ENCODE measurements at places on chromosomes 7 and 10.

- DNase-seq: no peak
Measured at GRCh38 chr10:21393931-21394330, 131.6 kb downstream of the SKIDA1 start.

DNA sequence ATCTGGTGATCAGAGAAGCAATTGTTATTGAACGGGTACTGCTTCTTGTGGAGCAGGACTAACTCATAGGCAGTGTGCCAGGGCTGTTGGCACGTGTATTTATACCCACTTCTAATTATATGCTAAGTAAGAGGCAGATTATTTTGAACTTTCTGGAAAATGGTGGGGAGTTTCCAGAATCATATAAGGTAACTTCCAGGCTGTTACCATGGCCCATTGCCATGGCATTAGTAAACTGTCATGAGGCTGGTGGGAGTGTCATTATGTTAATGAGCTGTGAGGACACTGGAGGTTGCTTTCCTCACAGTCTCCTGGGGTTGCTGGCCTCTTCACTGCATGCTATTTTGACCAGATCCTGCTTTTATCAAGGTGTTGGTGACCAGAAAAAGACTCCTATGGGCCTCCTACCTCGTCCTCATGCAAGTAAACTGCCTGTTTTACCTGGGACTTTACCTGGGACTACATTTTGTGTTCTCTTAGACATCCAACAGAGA lies 122.6 kb downstream of the KCND2 start:
- DNase-seq: no peak

DNA sequence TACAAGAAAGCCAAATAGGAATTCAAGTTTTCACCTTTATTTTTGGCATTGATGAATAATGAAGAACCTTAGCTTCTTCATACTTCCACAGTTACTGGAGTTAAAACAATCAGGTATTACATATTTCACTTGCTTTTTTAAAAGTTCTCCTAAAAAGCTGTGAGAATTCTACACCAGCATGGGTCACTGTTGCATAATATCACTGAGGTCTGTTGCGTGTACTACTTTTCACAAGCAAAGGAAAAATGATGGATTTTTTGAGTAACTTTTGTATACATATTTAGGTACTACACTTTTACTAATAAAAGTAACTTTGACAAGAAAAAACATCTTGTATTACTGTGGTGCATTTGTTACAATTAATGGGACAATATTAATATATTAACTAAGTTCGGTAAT lies 15.2 kb downstream of the FAM24B start:
- DNase-seq: no peak

- no peak for DNase-seq
Measured at GRCh38 chr10:49418328-49418727, 22.4 kb upstream of the DRGX start.

DNA sequence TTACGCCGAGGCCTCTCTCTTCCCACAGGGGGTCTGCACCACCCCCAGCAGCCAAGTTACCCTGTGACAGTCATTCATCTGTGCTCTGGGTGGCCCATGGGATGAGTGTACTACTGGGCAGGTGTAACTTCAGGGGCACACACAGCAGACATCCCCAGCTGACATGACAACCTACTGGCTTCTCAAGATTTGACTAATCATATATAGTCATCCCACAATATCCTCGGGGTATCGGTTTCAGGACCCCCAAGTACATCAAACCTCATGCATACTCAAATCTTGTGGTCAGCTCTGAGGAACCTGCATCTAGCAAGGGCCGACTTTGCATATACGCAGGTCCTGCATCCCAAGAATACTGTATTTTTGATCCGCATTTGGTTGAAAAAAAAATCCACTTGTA lies 336.9 kb upstream of the C7orf33 start:
- no peak for DNase-seq

DNA sequence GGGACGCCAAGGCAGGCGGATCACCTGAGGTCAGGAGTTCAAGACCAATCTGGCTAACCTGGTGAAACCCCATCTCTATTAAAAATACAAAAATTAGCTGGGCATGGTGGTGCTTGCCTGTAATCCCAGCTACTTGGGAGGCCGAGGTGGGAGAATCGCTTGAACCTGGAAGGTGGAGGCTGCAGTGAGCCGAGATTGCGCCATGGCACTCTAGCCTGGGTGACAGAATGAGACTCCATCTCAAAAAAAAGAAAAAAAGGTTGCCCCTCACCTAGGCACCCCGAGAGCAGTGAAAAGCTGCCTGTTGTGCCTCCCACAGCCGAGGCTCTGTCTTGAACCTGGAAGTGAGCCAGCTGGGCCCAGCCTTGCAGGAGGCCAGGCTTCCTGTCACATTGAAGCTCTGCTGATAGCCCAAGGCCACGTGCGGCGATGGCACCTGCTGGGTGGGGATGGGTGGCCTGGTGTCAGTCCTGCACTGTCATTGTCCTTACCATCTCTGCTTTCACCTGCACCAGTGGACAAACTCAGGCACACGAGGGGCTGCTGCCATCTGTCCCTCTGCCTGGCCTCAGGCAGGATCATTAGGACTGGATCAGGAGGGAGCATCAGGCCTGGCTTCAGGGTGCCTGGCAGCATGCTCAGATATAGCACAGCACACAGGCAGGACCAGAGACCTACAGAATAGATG lies 37.8 kb downstream of the DNAJB12 start:
- peak; percentile 55 for DNase-seq

GRCh38 chr7:12244694-12245093 lies 33.6 kb downstream of the TMEM106B start:
- no peak for DNase-seq

Data from SHP77 treated with DMSO at 0.1 percent for 48 hours (cell line).